Glomerular endothelial cell (primary cell): ENCODE measurements at places on chromosomes 5 and 9. TPM values are rescaled to one million over a fixed set of nuclear protein-coding genes. Genes with fewer than 3 reads are reported as not detected.

The LCN9 gene
- not detected in 2 replicates for total RNA-seq

DNA sequence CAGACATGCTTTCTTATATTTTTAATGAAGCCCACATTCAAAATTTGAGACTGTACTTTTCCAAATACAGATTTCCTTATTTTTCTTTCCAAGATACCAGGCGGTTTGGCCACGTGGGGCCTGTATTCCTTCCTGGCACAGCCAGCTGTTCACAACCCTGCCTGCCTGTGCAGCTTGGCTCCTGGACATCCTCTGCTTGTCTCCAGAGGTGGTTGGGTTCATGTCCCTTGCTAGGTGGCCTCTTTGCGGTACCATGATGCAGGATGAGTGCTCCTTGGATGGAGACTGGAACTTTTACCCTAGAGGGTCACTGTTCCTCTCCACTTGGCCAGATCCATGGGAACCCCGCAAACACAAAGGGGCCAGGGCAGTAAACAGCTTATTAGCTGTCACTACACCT, 297.5 kb upstream of the MSX2 start:
- no peak for DNase-seq

DNA sequence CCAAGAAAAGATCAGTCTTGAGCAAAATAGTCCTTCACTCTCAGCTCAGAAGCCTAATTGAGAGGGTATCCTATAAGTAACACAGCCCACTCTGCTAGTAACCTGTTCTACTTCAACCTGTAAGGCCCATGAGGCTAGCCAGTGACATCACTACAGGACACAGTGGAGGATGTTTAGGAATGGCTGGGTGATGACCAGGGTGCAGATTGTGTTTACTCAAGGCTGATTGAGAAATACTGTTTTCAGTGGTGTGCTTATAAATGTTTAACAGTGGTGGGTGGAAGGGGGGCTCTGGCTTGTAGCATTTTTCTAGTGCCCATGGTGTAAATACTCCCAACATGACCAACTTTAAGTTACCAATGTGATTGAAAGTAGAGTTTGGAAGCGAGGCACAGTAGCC, 159.8 kb upstream of the CCDC152 start:
- no peak for DNase-seq

DNA sequence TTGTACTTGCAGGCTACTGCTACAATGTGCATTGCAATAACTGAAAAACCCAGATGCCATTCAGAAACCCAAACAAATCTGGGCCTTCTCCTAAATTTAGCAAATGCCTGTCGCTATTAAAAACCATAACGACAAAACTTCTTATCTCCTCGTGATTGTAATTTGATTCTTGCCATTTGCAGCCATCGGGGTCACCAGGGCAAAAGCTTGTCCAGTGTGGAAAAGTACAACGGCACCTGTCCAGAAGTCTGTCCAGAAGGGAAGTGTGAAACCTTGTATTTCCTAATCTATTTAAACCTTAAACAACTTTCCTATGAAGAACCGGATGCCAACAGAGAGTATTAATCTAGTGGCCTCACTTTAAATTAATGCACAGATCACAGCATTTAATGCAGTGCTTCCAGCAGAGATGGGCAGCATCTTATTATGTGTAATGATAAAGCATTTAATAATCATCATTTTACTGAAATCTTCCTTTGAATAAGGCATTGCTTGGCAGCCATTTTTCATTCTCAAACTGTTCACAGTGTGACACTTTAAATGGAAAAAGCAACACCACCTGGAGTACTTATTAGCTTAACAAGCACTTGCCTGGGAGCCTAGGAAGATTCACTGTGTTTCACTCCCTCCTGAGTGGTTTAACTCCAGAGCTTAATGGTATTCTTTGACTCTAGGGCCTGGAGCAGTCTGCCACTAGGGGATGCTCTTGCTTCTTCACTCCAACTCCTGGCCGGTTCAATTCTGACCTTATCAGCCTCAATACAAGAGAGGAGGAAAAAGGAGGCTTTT, 4.9 kb upstream of the C7 start:
- peak; percentile 20 for DNase-seq

GRCh38 chr5:138458856-138459255, 6.4 kb upstream of the EGR1 start:
- DNase-seq: no peak

DNA sequence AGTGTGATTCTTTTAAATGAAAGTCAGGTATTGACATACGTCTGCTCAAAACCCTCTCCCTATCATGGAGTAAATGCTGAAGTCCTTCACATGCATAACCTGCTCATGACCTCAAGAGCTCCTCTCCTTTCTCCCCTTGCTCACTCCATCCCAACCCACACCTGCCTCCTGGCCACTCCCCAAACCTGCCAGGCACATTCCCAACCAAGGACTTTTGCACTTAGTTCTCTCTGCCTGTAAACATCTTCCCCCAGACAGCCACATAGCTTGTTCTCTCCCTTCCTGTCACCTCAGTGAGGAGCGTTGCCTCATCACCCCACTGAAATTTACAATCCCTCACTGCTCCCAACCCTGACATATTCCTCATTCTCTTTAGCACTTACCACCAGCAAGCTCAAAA, 8.7 kb downstream of the SETD9 start:
- DNase-seq: no peak

DNA sequence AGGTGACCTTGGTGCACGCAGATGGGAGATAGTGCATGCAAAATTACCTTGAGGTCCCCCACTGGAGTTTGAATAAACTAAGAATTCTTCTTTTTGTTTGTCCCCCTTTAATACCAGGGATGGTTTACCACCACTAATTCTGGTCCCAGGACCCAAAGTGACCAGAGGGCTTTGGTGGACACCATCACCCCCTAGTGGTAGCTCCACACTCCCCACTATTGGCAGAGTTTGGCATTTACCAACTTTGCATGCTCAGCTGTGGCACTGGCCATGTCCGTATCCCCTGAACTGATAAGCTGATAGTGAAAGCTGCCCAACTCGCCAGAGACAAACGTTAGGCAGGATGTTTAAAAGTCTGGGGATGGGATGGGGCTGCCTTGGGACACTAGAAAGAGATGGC, 3.3 kb downstream of the ASTN2 start:
- no peak for DNase-seq

The RRAGA gene
- total RNA-seq: 66.8 and 76.7 TPM in 2 replicates

The TSSK1B gene
- not detected in 2 replicates for total RNA-seq

DNA sequence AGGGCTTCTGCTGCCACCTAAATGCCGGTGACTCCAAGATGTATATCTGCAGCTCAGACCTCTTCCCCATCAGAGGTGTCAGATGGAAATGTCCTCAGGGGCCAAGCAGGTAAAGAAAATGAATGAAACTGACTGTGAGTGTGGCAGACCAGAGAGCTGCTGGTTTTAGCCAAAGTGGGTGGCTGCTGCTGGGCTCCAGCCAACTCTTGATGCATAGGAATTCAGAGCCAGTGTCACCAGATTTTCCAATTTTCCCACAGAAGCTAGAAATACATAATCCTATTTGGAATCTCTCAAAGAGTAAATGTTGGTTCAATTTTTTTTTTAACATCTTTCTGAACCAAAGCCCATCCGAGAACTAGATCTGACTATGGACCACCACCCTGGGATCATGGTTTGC, 161.2 kb upstream of the SPRY4 start:
- DNase-seq: no peak

The TAF1L gene
- under 0.01 TPM in 1 of 2 replicates, not detected in the other for total RNA-seq

DNA sequence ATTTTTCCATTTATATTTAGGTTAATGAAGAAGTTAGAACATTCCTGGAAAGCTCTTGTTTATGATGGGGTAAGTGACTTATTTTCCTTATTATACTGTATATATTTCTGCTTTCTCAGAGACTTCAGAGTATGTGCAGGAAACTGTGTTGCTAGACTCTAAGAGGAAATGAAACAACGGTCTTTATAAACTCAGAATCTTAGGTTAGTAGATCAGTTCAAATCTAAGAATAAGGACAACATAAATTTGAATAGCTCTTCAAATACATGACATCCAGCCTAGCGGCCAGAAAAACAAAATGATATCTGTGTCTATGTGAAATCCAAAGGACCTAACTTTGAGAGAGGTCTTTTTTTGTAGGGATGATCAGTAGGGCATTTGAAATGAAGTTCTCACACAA, 94.3 kb downstream of the PRKACG start:
- DNase-seq: no peak

DNA sequence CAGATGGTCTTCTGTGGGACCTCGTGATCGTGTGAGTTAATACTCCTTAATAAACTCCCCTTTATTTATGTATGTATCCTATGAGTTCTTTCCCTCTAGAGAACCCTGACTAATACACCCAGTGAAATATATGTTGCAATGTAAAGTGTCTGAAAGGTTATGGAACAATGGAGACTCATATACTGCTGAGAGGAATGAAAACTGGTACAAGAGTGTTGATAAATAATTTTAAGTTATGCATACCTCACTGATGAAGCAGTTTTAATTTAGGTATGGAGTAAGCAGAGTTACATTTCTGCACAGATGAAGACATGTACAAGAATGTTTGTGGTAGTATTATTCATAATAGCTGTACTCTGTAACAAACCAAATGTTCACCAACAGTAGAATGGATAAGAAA, 438.3 kb downstream of the TAF11L14 start:
- no peak for DNase-seq

The DOCK8 gene
- 1.2 and 12.5 TPM in 2 replicates for total RNA-seq

The TMEM252 gene
- total RNA-seq: not detected in 2 replicates

- no peak for DNase-seq
These were observed 15.7 kb downstream of the NREP start for GRCh38 chr5:111741278-111741677.

DNA sequence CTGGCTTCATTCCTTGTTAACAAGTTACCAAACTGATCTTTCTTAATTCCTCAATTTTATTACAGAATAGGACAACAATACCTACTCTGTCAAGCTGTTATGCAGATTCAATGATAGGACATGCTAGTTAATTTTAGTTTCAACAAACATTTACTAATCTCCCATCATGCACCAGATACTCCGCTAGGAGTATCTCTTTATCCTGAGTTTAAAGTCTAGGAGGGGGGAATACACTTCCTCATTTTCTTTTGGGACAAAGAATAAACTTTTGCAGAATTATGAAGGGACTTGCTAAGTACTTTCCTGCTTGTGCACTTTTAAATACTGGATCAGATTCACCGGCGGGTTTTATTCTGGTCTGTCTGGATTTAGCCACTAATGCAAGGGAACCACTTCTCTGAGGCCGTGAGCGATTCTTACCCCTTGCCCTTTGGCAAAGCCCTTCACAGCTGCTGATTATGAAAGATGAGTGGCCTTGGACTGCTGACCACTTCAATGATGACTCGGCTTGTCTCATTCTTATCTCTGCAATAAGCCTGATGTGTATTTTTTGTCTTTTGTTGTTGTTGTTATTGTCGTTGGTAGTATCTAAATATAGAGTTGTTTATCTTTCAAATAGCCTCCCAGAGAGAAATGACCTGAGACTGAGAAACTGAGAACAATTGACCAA, 73.9 kb downstream of the RMI1 start:
- DNase-seq: no peak

DNA sequence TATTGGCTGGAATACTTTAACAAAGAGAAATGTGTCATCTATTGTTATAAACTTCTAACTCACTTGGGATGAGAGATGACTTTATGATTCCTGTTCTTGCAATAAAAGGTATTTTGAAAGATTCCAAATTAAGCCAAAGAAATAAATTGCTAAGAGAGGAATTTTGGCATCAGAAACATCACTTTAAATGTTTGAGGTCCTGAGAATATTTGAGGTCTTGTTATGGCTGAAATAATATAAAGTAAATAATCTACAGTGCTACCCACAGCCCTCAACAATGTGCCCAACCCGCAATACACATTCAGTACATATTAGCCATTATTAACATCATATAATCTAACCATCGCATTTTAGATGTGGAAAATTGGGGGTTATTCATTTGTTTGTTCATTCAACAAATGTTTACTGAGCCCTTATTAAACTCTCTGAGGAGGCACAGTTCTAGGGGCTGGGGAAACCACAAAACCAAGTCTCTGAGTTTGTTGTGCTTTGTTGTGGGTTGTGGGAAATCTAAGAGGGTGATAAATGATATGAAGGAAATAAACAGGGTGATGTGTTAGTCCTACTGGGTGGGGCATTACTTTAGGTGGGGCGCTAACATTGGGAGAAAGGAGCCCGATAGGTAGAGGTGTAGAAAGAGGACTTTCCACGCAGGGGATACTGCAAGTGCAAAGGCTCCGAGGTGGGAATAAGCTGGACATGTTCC, 135.2 kb upstream of the CLINT1 start:
- DNase-seq: no peak

DNA sequence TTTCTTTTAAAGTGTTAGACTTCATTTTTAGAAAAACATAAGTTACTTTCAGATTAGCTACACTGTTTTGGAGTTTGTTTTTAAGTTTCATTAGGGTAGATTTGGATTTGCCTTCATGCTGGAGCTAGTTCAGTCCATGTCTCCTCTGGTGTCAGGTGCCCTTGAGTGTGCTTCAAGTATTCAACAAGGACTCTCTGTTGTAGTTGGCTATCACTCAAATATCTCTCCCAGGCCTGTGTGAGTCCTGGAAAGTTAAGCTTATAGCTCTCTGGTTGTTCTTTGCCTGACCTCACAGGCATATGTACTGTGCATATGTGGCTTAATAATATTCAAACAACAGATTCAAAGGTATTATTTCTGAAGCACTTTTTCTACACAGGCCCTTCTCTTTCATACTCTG, 45.4 kb downstream of the PTBP3 start:
- DNase-seq: no peak

- no peak for DNase-seq
These were observed 91.2 kb downstream of the DCP2 start for GRCh38 chr5:113067635-113068344.
